ENCODE measurements at places on chromosomes 1 and 21. TPM values are rescaled to one million over a fixed set of nuclear protein-coding genes. Genes with fewer than 3 reads are reported as not detected.

Gene C1QC
- 3.8 TPM for total RNA-seq

GRCh38 chr1:15062479-15063099, 91.0 kb upstream of the TMEM51 start:
- no peak overlapping the region for H3K4me3 ChIP-seq
- no peak overlapping the region for H3K27ac ChIP-seq
- H3K36me3 ChIP-seq = no peaks in the 10 kb centered on the region
- no peaks in the 10 kb centered on the region for H3K4me1 ChIP-seq

GRCh38 chr21:34707876-34708325, 39.1 kb downstream of the CLIC6 start:
- H3K27me3 ChIP-seq = no peaks in the 10 kb centered on the region
- DNase-seq = peak; percentile 43
- no peak overlapping the region for H3K27ac ChIP-seq
- H3K4me3 ChIP-seq = no peak overlapping the region

Gene HES3
- total RNA-seq = not detected

DNA sequence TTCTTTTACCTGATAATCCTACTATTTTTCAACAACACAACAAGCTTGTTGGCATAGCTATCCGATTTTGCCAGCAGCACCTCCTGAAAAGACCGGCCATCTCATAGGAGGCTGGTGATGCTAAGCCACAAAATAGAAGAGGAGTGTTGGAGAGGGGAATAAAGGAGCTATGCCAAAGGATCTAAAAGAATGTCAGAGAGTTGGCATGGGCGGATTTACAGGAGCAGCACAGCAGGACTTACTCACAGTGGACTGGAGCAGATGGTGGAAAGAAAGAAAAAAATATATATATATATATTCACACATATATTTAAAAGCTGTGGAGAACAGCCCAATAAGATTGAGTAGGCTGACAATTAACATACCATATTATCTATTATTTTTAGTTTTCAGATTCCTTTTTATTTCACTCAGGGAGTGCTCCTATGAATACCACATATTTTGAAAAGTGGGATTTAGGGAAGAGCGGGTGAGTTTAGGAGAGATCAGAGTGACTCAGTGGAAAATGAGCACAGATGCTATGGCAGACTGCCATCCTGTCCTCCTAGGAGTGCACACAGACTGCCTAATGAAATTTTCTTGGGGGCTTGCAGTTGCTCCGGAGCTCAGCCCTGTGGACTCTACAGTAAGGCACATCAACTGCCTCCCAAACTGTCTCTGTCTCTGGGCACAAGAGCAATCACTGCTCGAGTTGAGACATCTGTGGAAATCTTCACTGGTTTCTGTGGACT, 394.4 kb upstream of the CHRM3 start:
- no peak for DNase-seq
- H3K27ac ChIP-seq = no peak overlapping the region
- H3K27me3 ChIP-seq = no peaks in the 10 kb centered on the region
- no peaks in the 10 kb centered on the region for H3K36me3 ChIP-seq
- H3K4me1 ChIP-seq = no peaks in the 10 kb centered on the region

GRCh38 chr1:228437424-228437962, 20.8 kb upstream of the TRIM17 start:
- no peak overlapping the region for H3K27ac ChIP-seq
- H3K4me3 ChIP-seq = no peak overlapping the region
- no peak for DNase-seq
- peaks cover 10% of the 10 kb centered on the region for H3K4me1 ChIP-seq
